Activated CD4-positive, alpha-beta T cell treated with anti-CD3 and anti-CD28 coated beads, Interleukin-2, amount 50 U/mL, for 48 hours (primary cell): ENCODE measurements at places on chromosomes 6 and 20.

DNA sequence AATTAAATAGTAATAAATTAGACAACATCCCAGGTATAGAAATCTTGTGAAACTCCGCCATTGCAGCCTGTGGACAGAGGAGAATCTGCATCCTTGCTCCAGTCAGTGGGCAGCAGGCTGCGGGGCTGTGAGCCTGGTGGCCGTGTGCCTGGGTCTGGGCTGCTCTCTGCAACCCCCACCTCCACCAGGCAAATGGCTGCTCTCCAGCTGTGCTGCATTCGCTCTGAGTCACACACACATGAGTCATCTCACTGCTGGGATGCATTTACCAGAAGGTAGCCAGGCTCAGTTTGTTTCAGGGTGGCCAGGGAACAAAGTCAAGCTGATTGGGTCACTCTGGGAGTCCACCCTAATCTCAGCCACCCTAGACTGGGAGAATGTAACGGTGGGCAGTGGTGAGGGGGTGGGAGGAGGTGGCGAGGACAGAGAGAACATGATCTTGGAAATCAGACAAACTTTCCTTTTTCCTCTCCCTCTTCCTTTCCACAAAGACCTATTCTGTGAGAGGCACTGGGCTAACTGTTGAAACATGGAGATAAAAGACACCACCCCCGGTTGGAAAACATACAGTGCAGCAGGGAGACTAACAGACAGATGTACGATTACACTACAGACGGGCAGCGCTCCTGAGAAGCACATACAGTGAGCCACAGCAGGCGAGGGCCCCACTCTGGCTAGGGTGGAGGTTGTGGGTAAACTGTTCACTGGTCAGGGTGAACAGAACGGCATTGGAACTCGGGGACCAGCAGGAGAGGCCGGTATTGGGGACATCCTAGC, 59.2 kb downstream of the TRAM2 start:
- peak; percentile 29 for DNase-seq

DNA sequence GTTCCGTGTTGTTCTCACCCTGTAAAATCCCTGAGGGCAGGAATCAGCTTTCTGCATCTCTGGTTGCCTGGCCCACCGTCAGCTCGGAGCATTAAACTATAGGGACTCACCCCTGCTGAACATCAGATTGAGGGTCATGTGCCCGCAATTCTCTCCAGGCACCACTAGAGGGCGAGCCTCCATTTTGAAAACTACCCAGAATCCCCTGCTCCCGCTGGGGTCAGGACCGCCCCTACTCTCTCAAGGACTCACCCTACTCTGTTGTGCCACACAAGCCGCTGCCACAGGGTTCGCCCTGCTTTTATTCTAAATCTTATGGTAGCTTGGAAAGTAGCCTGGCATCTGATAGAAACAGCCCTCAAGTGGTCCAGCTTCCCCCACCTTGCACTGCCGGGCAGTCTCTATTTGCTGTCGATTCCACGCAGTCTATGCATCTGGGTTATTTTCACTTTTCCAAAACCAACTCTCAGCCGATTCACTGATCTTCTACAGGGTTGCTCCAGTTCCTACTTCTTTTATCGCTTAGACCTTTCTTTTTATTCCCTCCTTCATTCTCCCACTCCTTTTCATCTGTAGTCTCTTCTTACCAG, 244.1 kb upstream of the QKI start:
- peak; percentile 46 for DNase-seq

DNA sequence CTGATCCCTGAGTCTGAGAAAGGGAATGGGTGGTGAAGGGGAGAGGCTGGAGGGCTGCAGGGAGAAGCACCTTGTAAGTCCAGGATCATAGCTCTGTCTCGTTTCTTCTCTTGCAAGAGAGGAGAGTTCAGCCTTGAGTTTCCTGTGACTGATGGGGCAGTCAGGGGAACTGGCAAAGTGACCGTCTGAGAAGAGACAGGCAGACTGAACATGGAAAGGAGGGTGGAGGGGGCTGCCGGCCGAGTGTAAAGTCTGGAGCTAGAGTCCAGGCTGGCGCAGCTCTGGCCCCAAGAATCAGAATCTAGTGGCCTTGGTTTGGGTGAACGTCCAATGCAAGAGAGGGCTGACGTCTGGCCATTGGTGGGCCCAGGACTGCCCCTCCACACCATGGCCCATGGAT, 72.5 kb downstream of the TCP11 start:
- no peak for DNase-seq

DNA sequence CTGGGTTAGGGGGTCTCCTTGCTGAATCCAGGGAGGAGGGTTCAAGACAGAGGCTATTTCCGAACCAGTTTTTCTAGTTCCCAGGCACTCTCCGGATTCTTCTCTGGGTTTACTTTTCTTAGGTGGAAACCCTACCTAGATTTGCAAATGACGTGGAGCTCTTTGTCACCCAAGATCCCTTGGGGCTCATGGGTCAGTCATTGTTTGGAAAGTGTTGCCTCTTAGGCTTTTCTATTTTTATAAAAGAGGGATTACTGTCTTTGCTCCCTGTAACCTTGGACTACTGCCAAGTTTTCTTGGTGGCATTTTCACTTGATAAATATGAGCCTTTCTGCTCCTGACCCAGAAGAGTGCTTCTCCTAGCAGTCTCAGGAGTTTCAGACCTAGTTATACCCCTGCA, 33.6 kb downstream of the FAM209B start:
- no peak for DNase-seq

GRCh38 chr20:37309290-37309689, 19.8 kb downstream of the MANBAL start:
- DNase-seq, result no peak
